Natural killer cell (primary cell): ENCODE measurements at places on chromosomes 2 and 18. TPM values are rescaled to one million over a fixed set of nuclear protein-coding genes. Genes with fewer than 3 reads are reported as not detected.

GRCh38 chr18:9330419-9330818 is 4.2 kb upstream of the TWSG1 start:
- H3K4me1 ChIP-seq: peaks cover 9% of the 10 kb centered on the region
- no peak overlapping the region for H3K4me3 ChIP-seq
- no peaks in the 10 kb centered on the region for H3K27me3 ChIP-seq
- H3K27ac ChIP-seq: no peak overlapping the region
- no peaks in the 10 kb centered on the region for H3K36me3 ChIP-seq

DNA sequence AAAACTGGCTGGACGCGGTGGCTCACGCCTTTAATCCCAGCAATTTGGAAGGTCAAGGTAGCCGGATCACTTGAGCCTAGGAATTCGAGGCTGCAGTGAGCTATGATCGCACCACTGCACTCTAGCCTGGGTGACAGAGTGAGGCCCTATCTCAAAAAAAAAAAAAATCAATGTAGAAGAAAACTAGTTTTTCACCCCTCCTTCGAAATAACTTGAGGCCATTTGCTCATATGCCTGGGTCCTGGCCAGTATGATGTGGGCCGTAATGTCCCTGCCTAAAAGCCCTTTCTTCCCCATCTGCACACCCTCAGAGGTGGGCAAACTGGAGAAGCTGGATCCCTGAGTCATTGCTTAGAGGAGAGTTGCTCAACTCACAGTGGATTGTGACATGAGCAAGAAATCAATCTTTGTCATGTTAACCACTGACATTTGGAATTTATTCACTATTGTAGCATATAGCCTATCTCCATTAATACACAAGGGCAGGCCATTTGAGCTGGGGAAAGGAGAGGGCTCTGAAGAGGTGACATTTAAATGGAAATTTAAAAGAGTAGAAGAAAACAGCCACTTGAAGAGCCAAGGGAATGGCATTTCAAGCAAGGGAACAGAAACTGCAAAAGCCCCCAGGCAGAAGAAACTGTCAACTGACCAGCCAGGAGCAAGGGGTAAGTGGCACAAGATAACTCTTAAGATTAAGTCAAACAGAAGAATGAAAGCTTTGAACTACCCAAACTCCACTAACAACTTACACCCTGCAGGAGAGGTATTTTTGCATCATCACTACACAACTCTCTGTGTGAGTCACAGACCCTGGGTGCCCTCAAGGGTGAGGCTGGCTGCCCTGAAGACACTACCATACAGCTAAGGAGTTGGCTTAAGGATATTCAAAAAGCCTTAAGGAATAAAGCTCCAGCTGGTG is 7.6 kb upstream of the METTL21A start:
- H3K27me3 ChIP-seq: no peaks in the 10 kb centered on the region
- H3K27ac ChIP-seq: peak overlapping the region; percentile 15
- H3K36me3 ChIP-seq: no peaks in the 10 kb centered on the region
- H3K4me1 ChIP-seq: peaks cover 2% of the 10 kb centered on the region
- no peak for DNase-seq
- H3K4me3 ChIP-seq: no peak overlapping the region

The NOSTRIN gene
- total RNA-seq: 0.18 TPM

The ELOA2 gene
- not detected for total RNA-seq

The DTNA gene
- total RNA-seq: not detected
